CD4-positive, alpha-beta T cell (primary cell): ENCODE measurements at places on chromosomes 3 and 15.

- no peak for DNase-seq
Measured at GRCh38 chr3:134998855-134999254, 203.8 kb downstream of the EPHB1 start.

DNA sequence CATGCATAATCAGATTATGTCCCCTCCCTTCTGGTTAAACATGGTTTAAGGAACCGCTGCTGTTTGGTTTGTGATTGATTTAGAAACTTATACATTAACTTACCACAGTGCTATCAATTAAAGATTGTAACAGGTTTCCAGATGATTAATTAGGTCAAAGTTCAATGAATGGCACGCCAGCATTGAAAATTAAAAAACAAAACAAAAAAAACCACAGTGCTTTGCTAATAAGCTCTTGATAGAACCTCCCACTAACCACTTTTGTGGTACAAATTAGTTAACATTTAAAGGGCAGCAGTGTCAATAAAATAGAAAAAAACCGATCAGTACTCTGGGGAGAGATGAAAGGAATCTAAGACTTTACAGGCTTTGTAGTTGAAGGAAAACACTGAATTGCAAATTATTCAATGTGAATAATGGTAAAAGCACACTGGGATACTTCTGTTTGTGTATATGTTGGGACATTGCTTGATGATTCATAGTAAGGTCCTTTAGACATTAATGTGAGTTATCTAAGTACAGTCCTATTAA, 7.6 kb upstream of the C3orf38 start:
- DNase-seq: no peak

GRCh38 chr3:69605867-69606266, 133.4 kb upstream of the MITF start:
- DNase-seq: no peak

GRCh38 chr15:51699373-51699772, 18.1 kb downstream of the SCG3 start:
- DNase-seq: no peak

DNA sequence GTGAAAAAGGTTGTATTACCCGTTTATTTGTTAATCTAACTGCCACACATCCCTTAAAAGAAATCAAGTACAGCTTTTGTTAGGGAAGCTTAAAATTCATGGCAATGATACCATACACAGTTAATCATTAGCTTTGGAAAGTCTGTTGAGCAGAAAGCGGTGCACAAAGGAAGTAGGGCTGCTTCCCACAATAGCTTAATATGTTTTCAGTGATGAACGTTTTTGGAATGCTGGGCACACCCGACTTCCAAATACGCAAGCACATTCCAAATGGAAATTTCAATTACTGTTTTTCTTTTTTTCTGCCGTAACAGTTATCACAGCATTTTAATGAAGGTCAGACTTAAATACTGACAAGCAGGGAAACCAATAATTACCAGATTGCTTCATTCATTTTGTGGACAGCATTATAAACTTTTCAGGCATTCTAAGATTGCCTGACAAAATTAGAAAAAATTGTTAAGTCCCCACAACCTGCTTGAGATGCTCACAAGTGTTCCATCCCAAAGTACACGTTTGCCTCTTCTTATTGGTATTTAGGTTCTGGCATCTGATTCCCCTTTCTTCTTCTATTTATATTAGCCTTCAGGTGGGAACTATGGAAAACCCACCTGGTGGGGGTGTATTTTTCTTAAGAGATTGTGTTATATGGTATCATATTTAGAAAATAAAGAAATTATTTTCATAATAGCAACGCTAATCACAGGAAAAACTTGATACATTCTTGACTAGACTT, 1.1 kb upstream of the ECT2 start:
- no peak for DNase-seq

DNA sequence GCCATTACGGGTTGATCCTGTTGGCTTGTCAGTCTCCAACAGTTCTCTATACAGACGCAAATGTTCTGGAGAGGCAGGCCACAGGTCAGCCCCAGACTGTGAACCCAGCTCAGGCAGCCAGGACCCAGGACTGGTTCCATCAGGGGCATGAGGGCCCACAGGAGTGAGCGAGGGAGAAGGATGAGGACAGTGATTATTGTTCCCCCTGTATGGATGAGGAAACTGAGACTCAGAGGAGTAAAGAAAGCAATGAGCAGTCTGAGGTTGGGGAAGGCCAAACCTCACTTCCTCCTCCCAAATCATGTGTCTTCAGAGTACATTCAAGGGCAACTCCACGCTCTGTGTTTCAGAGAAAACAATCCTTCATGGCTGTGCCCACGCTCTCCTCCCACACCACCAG, 121.9 kb downstream of the RPLP1 start:
- DNase-seq: no peak

GRCh38 chr3:49877716-49878115, 8.0 kb upstream of the CAMKV start:
- no peak for DNase-seq

DNA sequence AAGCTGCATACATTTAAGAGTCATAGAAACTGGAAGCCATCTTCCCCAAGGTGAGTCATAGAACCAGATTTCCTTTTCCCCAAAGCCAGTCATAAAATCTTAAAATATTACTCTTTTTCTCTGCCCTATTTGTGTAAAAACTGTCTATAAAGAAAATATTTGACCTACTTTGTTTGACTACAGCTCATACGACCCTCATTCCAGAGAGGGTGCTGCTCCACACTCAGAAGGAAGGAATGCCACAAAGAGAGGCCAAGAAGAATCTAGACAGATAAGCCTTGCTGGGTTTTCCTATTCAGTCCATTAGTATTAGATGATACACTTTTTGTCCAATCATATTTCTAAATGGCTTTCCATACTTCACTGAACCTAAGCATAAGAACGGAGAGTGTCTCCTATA, 671.6 kb upstream of the SGO1 start:
- DNase-seq: no peak

DNA sequence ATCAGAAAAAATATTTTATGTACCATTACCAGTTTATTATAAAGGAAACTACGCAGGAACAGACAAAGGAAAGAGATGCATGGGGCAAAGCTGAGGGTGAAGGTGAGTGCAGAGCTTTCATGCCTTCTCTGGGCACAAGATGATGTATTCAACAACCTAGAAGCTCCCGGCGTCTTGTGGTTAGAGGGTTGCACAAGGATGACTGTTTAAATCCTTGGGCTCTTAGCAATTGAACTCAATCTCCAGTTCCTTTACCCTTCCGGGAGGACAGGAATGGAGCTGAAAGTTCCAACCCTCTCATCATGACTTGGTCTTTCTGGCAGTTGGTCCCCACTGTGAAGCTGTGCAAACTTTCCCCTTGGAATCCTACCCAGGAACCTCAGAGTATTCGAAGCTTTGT, 542.0 kb downstream of the EPHA3 start:
- no peak for DNase-seq

GRCh38 chr15:75230016-75230343, 28.2 kb upstream of the GOLGA6C start:
- no peak for DNase-seq

- no peak for DNase-seq
Measured at GRCh38 chr3:184485906-184486305, 75.7 kb upstream of the EPHB3 start.

- DNase-seq: no peak
Measured at GRCh38 chr15:92152983-92153382, 240.7 kb upstream of the ST8SIA2 start.

DNA sequence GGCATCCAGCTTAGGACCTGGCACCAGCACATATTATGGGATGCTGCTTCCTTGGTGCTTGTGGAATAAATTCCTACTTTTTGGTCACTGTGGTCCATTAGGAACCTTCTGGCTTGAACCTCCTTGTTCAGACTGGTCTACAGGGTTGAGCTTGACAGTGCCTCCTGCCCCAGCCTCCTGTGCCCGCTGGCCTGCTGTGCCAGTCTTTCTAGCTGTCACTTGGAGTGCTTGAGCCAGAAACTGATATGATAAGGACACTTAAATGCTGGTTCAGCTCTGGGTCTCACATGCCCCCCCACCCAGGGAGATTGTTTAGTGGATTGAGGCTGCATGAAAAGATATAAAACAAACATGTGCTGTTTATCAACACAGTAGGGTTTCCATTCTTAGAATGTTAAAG, 147.8 kb downstream of the SLCO3A1 start:
- no peak for DNase-seq

DNA sequence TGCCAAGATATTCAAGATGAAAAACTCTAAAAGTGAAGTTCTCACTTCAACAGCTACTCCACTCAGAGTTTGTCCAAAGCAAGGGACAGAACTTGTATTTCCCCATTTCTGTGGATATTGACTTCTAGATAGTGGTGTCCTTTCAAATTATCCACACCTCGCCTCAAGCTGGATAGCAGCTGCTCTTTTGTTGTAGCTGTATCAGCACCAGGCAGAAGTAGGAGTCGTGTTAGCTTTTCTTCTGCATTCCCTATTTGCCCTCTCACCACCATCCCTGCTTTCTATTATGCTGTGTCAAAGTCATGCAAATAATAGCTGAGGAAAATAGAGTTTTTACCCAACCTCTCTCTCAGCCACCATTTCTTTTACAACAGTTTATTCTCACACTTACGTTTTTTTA, 303.8 kb downstream of the EPHA3 start:
- no peak for DNase-seq

DNA sequence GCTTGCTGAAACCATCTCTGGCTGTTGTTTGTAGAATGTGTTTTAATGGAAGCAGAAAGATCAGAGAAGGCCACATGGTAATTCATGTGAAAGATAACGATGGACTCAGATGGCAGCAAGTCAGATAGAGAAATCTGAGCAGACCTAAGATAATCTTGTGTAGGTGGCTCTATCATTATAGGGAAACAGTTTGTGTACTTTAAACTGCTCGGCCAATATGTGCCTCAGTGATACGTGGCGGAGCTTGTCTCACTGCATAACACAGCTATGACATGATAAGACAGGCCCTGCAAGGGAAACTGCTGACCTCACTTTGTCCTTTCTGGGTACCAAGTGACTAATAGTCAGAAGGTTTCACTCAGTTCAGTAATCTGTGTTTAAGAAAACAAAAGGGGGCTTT, 51.0 kb downstream of the MME start:
- no peak for DNase-seq

GRCh38 chr15:69994429-69995205, 103.1 kb downstream of the TLE3 start:
- DNase-seq: no peak
